ENCODE measurements at places on chromosomes 16 and 17.
A peak's percentile ranks its signal among the peaks of the same experiment; 100 is the strongest.

DNA sequence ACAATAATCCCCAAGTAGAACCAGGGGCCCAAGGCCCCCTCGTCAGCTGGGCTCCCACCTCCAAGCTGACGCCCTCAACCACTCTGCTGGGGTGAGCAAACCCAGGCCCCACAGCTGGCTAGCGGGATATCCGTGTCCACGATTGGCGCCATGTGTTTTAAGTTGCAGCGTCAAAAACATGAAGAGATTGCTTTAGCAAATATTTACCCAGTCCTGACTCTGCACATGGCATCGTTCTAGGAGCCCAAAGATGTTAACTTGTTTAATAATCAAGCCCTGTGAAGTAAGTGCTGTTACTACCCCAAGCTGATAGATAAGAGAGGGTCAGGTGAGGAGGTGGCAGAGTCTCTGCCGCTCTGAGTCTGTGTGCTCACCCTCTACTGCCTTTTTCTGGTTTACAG, 344 bp upstream of the SEPTIN12 start:
- DNase-seq = no peak

DNA sequence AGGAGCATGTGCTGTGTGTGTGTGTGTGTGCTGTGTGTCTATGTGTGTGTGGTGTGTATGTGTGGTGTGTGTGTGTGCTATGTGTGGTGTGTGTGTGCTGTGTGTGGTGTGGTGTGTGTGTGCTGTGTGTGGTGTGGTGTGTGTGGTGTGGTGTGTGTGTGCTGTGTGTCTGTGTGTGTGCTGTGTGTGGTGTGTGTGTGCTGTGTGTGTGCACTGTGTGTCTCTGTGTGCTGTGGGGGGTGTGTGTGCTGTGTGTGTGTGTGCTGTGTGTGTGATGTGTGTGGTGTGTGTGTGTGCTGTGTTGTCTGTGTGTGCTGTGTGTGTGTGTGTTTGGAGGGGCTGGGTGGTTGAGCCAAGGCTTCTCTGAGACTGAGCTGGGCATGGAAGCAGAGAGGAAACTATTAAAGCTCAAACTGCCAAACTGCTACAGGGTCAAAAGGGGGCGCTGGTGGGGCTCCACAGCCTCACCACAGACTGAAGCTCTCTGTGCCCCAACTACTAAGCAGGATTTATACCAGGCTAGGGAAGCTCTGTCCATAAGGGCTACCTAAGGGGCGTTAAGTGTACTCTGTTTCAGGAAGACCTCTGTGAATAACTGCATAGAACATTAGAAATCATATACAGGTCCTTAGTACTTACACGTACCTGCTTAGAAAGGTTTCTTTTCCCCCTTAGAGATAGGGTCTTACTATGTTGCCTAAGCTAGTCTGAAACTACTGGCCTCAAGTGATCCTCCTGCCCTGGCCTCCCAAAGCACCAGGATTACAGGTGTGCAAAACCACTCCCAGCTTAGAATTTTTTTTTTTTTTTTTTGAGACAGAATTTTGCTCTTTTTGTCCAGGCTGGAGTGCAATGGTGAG, 27.8 kb upstream of the GHDC start:
- peak; percentile 70 for DNase-seq

DNA sequence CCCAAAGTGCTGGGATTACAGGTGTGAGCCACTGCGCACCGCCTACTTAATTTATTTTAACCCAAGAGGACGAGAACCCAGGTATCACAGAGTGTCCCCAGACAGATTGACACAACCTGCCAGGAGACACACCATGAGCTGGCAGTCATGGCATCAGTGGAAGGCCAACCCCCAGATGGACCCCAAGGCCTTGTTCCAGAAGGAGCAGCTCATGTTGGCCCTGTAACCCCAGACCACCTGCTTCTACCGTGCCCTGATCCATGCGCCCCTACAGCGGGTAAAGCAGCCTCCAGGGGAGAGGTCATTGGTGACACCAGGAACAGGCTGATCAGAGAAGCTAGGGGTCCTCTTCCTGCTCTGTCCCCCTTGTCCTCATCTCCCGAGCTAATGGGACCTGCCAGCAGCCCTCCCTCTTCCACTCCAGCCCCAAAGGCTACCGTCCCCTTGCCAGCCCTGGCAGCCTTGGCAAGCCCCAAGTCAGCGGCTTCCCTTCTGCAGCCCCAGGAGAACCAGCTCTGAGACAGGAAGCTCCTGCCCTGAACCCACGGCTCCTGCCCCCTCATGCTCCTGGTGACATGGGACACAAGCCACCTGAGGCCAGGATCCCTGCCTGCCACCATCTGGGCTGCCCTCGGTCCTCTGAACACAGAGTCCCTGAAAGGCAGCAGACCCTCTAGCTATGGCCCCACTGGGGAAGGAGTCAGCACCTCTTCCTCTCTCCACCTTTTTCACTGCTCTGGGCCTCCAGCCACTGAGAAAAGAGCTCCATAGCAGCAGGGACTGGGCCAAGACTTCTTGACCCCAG, 6.3 kb downstream of the SULT1A1 start:
- DNase-seq = no peak

DNA sequence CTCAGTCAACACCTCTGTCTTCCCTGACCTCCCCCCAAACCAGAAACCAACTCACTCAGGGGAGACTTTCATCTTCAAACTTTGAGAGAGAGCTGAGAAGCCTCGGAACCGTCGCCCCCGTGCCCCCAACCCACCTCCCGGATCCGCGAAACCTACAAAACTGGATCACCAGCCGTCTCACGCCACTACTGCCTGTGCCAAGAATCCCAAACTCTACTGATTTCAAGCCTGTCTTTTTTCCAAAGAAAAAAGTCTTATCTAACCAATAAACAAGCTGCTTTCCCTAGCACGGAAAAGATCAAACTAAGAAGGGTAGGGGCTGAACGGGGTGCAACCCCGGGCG, 2.0 kb downstream of the AXIN2 start:
- no peak for DNase-seq

- DNase-seq = peak; percentile 35
Measured at GRCh38 chr17:10156948-10157607, 41.3 kb downstream of the GAS7 start.

DNA sequence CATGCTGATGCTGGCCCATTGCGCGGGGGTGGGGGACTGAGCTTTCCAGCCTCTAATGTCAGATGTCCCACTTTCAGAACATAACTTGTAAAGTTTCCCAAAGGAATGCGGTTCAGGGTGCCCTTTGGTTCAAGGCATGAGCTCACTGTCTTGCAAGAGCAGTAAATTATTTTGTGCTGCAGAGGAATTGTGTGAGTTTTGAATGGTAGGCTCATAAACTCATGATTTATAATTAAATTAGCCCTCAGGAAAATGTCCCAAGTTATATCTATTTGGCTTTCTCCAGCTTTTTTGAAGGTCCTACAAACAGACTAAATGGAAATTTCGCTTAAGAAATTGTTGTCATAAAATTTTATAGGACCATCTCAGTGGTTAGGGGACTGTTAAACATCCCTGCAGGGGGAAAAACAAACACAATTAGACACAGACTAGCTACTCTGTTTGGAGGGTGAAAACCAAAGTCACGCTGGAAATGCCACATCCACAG, 321.8 kb downstream of the HS3ST3B1 start:
- no peak for DNase-seq

- no peak for DNase-seq
Measured at GRCh38 chr16:787321-787966, 737 bp downstream of the RPUSD1 start.

DNA sequence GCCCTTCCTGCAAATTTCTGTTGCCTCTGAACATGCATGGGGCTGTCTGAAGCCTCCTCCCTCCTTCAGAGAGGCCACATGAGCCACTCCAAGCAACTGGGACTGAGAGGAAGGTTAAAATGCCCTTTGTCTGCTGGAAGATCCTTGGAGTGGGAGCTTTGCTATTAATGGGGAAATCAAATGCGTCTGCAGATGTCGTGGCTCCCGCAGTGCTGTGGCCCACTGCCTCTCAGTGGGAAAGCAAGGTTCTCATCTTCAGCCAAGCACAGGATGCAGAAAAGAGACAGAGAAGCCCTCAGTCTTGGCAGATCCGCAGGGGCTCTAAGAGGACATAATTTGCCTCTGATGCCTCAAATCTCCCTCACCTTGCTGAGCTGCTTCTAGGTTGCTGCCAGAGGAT, 34.8 kb downstream of the PEMT start:
- DNase-seq = no peak

DNA sequence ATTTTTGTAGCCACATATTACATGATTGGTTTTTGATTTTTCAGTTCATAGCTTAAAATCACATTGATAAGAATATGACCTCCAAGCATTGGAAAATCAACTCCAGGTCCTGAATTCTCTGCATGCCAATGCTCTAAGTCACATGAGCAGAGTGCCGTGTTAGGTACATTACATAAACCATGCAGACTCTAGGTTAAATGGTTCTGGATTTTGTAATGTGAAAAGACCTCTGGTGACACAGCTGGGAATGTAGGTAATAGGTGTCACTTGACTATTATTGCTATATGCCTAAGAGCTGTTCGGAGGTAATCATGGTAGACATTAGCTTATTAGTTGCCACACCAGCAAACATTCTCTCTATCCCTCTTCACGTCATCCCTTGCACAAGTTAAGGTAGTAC, 231.1 kb upstream of the SALL1 start:
- DNase-seq = no peak

DNA sequence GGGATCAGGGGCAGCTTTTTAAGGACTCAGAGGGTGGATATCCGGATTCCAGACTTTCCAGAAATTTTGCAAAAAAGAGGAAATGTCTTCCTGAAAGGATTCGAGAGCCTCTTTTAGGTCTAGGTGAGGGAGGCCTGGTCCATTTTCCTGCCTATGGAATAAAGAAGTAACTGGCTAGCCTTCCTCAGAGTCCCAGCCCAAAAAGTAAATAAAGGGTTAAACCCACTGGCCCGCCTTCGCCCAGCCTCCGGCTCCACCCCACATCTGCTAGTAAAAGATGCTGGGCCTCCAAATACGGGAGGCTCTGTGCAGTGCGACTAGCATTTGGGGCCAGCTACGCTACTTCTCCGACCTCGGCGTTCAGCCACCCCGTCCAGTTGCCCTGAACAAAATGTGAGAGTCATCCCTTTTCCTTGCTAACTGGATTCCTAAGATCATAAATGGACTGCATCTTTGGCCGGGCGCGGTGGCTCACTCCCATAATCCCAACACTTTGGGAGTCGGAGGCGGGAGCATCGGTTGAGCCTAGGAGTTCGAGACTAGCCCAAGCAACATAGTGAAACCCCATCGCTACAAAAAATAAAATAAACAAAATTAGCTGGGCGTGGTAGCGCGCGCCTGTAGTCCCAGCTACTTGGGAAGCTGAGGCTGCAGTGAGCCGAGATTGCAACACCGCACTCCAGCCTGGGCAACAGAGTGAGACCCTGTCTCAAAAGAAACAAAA, 824 bp upstream of the MPP2 start:
- DNase-seq = peak; percentile 67

DNA sequence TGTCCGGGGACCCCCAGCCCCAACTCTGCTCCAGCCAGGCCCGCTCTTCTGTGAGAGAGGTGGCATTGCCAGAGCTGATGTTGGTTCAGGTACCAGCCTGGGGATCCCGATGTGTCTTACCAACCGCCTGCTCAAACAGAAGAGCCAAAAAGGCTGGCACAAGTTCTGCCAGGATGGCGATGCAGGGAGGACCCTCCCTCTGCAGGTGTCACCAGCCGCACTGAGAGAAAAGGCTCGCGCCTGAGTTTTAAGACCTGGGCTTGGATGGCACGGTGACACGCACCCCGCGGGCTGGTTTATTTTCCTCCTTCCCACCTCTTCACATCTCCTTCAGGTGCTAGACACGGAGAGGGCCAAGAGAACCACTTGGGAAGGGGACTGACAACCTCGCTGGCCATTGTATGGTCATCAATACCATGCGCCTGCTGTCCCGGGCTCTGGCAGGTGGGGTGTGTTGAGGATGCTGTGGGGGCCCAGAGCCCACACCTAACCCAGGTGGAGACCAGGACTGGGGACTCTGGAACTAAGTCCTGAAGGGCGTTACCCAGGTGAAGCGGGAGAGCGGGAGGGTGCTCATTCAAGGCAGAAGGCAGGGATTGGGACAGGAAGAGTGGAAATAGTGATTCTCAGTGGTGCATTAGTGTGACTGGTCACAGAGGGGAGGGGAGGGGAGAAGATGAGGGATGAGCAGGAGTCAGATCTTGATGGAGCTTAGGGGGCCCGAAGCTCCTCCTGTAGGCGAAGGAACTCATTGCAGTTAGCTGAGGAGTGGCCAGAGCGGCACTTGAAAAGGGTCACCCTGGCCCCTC, 16.3 kb downstream of the FOXJ1 start:
- DNase-seq = no peak

DNA sequence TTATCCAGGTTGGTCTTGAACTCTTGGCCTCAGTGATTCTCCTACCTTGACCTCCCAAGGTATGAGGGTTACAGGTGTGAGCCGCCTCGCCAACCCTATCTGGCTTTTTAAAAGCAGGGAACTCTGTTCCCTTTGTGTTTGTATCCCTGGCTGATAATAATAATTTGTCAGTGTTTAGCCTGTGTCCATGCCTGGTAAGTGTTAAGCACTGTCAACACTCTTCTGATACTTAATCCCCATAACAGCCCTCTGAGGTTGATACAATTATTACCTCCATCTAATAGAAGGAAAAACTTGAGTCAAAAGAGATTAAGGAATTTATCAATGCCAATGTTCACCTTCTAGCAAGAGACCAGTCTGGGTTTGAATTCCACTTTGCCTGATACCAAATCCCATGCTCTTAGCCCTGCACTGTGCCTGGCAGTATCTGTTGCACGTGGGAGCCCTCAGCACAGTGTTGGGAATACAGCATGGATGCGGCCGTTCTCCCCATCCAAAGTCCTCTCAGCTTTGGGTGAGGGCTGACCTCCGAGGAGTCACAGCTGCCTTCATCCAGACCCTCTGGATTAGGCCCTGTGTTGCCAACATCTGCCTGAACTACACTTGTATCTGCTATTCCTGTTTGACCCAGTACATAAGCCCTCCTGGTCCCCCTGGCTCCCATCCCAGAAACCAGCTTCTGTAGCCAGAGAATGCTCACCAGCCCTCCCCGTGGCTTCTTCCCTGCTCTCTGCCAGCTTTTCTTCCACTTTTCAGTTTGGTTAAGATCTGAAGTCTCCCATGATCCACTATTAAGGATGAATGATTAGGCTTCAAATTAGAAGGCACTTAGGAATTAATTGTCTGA, 335.6 kb upstream of the ASIC2 start:
- DNase-seq = no peak

DNA sequence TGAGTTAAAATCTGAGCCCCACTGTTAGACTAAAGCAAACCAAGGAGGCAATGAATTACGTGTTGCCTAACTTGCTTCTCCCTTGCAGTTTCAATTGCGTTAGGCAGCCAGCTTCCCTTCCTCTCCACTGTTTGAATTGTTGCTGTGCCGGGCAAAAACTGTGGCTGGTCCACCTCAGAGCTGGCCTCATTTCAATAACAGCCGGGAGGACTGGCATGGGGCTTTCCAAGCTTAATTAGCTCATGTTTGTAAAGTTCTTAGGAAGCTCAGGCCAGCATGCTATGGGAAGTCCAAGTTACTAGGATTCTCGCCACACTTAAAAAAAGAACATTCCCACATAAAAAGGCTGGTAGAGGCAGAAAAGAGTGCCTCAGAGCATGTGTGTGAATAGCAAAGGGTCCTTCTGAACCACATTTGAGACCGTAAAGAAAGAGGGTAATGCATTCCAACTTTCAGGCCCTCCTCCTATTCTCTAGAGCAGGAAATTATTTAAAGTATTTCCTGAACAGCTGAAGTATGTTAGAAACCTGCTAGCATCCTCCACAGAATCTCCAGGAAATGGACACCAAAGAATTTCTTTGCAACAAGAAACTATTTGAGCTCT, 79.0 kb upstream of the SMURF2 start:
- no peak for DNase-seq

- no peak for DNase-seq
Measured at GRCh38 chr17:56661906-56662305, 68.4 kb downstream of the NOG start.

GRCh38 chr16:77825196-77825595, 36.8 kb downstream of the VAT1L start:
- DNase-seq = no peak
